ENCODE measurements at places on chromosomes 4 and X.

DNA sequence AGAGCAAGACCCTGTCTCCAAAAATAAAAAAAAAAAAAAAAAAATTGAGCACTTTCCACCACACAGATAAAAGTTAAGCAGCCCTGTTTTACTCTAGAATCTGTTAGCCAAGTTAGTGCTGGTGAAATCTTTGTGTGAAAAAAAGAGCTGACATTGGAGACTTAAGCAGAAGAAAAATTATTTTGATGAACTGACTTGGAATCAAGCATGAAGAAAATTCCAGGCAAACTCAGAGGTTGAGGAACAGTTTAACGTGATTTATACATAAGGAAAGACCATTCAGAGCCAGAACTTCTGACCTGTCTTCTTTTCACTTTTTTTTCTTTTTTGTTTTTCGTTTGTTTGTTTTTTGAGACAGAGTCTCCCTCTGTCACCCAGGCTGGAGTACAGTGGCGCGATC, 79.6 kb upstream of the RBPJ start:
- no peak for DNase-seq

DNA sequence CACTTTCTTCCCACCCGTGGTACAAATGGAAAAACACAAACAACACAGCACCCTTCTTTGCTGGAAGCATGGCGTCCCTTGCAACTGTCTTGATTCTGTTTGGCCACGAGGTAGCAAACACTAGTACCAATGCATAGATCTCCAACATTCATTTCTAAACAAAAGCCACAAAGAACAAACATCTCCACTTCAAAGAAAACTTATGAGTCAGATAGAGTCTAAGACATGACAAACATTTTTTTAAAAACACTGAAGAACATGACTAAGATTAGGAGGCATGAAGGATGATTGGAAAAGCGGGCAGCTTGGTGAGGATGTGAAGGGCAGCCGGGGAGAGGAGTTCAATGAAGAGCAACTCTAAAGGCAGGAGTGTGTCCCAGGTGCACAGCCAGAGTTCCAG, 197.6 kb upstream of the FAM9B start:
- no peak for DNase-seq

DNA sequence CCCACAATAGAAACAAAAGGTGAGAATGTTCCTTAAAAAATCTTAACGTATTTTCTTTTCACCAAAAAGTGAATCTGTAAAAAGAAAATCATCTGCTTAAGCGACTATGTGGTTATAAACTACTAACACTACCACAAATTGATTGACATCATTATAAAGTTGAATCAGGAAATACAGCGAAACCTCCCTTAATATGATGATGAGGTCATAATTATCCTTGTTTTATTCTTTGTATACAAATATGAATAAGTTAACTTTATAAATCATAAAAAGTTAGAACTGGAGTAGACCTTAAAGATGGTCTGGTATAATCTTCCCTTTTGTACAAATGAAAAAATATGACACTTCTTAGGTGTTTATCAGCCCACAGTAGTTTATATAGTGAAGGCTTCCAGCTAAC, 35.6 kb downstream of the NFKB1 start:
- DNase-seq = no peak

DNA sequence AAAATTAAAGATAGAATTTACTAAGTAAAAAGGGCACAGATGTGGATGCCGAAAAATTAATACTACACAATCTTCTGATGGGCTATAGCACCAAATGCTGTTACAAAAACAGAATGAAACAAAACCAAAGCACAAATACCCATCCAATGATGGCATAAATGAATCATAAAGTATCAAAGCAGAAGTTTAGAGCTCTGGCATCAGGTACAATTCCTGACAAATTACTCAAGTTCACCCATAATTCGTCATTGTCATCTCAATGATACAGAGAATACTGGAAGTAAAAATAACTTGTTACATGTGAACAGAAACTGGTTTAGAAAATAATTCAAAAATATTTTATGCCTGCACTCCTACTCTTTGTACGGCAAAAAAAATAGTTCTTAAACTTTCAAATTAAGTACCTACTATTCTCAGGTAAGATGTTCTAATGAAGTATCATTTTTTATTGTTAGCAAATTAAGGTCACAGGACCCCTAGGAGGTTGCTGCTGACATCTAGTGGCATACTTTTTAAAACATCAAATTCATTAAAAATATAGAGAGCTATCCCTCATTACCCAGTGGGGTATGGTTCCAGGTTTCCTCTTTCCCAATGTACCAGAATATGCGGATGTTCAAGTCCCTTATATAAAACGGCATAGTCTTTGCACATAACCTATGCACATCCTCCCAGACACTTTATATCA, 126.1 kb downstream of the INPP4B start:
- no peak for DNase-seq

- DNase-seq = no peak
Observed at GRCh38 chr4:5021546-5021945, 2.3 kb upstream of the CYTL1 start.

DNA sequence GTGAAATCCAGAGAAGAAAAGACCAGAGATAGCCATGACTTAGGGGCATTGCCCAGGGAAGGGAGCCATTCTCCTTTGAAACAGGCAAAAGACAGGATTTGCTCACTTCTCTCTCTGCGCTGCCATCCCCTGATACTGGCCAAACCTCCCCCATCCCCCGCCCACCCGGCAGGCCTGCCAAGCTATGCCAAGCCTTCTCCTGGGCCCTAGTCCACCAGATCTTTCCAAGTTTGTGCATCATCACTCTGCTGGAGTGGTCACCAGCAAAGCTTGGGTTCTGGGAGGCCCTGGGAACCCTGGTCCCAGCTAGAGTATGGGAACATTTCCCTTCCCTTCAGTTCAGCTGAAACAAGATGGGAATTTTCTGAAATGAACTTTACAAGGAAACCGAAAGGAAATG, 18.4 kb downstream of the EFNB1 start:
- DNase-seq = no peak

DNA sequence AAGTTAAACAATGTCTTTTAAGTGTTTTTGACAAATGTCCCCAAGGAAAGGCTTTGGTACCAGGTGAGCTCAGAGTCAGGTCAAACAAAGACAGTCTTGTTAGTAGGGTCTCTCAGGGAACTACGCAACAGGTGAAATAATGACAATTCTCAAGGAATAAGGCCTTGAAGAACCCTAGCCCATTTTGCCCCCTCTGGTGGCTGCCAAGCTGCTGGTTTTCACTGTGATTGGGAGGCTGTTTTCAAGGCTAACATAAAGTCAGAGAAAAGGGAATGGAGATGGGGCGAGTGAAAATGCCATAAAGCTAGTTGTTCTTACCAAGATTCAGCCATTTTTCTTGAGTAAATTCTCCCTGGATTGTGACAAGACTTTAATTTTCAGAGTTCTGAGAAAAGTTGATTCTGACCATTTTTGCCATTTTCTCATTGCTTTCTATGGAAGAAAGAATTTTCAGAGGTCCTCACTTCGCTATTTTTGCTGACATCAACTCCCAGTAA, 58.7 kb downstream of the RWDD4 start:
- no peak for DNase-seq

GRCh38 chrX:116490104-116490503, 27.3 kb upstream of the CT83 start:
- no peak for DNase-seq

DNA sequence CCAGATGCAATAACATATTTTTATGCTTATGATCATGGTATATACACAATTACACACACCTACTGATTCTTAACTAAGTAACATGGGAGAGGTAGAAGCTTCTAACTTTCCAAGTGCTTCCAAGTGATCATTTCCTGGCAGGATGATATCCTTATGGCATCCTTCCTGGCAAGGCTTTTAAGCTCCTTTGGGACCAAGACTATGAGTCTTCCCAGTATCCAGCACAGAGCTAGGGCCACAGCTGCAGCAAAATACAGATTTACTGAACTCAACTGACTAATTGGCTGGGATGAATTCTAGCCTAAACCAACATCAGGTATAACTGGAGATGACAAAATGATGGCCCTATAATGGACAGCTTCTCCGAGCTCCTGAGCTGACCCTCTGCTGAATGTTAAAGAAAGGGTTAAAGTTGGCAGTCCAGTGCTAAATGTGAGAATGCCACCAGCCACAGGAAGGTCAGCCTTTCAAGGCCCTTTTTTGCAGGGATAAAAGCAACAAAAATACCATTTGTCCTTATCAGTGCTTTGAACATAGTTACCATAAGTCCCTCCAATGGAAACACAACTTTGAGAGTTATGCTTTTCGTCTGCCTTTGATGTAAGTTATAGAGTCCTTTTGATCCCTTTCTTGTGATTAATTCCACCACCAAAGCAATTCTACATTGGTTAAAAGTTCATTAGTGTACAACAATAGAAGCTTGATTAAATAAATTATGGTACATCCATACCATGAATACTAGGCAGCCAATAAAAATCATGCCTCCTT, 73.4 kb downstream of the MGST2 start:
- DNase-seq = no peak

GRCh38 chr4:121684561-121684960, 12.2 kb downstream of the ANXA5 start:
- no peak for DNase-seq

GRCh38 chrX:154016366-154017076, 3.2 kb downstream of the IRAK1 start:
- DNase-seq = no peak

- DNase-seq = no peak
Observed at GRCh38 chr4:143634763-143635162, 65.7 kb downstream of the FREM3 start.

DNA sequence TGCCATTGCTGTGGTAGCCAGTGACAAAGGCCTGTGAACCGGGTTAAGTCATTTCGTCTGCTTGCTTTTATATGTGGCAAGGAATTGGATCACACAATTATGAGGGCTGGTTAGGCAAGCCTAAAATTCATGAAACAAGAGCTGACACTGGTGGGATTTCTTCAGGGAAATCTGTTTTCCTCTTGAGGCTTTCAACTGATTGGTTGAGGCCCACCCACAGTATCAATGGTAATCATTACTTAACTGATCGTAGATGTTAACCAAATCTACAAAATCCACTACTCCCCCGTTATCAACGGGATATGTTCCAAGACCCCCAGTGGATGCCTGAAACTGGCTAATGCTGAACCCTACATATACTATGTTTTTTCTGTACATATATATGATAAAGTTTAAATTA, 13.0 kb downstream of the RBMX2 start:
- no peak for DNase-seq

GRCh38 chr4:18020145-18020670, 1.3 kb downstream of the LCORL start:
- no peak for DNase-seq

DNA sequence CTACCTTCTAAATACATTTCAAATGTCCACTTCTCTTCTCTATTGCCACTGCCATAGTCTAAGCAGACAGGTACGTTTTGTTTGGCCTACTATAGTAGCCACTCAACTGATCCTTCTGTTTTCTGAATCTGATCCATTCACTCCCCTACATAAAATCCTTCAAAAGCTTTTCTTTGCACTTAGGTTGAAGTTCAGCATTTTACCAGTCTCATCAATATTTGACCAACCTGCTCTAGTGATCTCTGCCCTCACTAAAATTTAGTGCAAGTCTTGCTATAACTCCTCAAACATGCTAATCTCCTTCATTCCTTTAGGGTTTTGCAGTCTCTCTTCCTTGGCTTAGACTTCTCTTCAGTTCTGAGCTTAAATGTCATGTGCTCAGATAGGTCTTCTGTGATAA, 33.4 kb downstream of the EGF start:
- DNase-seq = no peak

DNA sequence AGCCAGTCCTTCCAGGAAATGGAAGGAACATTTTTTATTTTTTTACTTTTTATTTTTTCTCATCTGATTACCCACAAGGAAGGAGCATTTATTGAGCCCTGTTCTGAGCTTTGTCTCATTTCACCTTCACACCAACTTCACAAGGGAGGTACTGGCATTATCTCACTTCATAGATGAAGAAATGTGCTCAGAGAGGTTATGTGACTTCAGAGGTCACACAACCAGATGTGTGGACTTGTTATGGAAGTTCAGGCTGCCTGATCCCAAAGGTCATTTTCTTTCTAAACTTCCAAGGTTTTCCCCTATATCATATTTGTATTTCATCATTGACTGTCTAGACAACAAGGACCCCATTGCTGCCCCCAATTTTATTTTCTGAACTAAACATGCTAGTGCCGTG, 160.3 kb downstream of the DCLK2 start:
- no peak for DNase-seq

All from DMS153 (cell line).